ENCODE measurements at places on chromosomes 5 and 9. TPM values are rescaled to one million over a fixed set of nuclear protein-coding genes. Genes with fewer than 3 reads are reported as not detected.

Gene ZNF366
- total RNA-seq: 4.0 TPM

Gene KIF12
- 0.18 TPM for total RNA-seq

Gene PTGES
- total RNA-seq: 0.09 TPM

Gene GARIN3
- not detected for total RNA-seq

Gene NEUROG1
- not detected for total RNA-seq

Gene ABO
- total RNA-seq: not detected

Gene UCK1
- 15.8 TPM for total RNA-seq

Gene PGM5
- total RNA-seq: 1.1 TPM

Gene MSX2
- total RNA-seq: 0.09 TPM

Gene PCDHA1
- not detected for total RNA-seq

Gene F2RL2
- 1.1 TPM for total RNA-seq

Gene ADGRD2
- total RNA-seq: not detected

Gene WDR38
- total RNA-seq: not detected

Gene KCNIP1
- not detected for total RNA-seq

Gene ECSCR
- total RNA-seq: 217 TPM

Gene SOHLH1
- not detected for total RNA-seq

Gene ENTREP1
- total RNA-seq: 1.3 TPM

Gene SHB
- 28.9 TPM for total RNA-seq

Gene ERBIN
- 43.3 TPM for total RNA-seq

Gene CENPK
- 12.1 TPM for total RNA-seq

Gene C9orf50
- 0.09 TPM for total RNA-seq

All from endothelial cell of coronary artery (primary cell).